ENCODE measurements at places on chromosomes 3 and 15.

GRCh38 chr3:117910820-117911521 is 1123.7 kb downstream of the IGSF11 start:
- DNase-seq, result no peak

DNA sequence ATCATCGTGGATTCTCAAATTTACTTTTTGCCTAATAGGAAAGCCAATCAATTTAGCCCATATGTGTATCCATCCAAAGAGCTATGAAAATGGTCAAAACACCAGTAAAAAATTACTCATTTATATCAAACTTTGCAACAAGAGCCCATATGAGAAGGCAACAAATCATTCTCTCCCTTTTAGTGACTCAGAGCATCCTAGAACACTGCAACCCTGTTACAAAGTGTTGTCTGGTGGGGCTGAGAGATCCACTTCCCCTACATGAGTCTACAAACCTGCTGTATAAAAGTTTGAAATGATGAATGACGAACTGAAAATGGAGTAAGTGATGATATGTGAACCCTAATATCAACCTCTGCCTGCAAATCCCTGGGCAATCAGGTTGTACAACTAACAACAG is 23.3 kb downstream of the PDZRN3 start:
- no peak for DNase-seq

DNA sequence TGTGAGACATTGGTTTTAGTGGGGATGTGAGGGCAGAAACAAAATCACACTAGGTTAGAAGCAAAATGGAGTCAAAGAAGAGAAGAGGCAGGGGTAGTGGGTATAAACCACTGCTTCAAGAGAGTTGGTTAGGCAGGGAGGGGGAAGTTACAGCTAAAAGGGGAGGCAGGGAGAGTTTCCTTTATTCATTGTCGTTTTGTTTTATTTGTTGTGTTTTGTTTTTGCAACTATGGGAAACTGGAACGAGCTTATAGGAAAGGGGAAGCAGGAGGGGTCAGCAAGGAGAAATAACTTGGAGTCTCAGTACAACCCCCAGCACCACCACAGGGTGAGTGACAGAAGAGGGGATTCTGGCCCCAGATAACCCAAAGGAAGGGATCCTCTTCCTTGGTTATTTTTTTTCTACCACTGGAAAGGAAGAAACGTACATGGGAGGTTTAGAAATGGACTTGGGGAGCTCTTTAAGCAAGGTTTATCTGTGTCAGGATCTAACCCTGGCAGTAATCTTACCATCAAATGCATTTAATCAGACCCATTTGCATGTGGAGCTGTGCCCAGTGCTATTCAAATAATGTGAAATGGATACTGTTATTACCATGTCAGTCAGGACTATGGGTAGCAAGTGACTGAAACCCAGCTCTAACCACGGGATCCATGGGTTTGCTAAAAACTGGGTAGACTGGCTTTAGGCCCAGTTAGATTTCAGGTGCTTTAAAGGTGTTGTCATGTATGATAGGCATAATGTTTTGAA is 68.7 kb downstream of the CCNL1 start:
- no peak for DNase-seq

- no peak for DNase-seq
Observed at GRCh38 chr15:60128000-60128376, 123.9 kb downstream of the FOXB1 start.

DNA sequence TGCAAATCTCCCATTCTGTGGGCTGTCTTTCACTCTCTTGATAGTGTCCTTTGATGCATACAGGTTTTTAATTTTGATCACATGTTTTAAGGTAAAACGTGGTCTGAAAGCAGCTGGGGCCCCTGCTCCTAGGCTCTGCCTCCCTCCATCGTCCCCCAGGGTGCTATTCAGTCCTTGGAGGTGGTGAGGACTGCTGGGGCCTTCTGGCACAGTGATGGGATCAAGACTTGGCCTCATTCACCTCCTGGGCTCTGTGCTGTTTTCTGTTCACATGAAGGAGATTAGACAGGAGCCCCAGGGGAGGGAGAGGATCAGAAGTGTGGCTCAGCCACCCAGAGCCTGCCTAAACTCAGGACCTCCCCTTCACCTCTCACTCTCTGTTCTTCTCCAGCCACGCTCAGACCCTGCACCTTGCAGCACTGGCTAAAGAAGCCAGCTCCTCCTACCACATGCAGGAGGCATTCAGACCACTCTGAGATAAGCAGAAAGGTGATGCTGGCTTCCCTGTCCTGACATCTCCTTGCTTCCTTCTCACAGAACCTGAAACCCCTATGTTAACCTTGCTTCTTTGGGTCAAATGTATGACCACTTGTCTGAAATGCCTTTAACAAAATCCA is 43.9 kb downstream of the PAQR5 start:
- no peak for DNase-seq

GRCh38 chr3:45958321-45958791 is 15.1 kb downstream of the CXCR6 start:
- no peak for DNase-seq

- no peak for DNase-seq
Observed at GRCh38 chr3:101223016-101223415, 97.4 kb downstream of the IMPG2 start.

DNA sequence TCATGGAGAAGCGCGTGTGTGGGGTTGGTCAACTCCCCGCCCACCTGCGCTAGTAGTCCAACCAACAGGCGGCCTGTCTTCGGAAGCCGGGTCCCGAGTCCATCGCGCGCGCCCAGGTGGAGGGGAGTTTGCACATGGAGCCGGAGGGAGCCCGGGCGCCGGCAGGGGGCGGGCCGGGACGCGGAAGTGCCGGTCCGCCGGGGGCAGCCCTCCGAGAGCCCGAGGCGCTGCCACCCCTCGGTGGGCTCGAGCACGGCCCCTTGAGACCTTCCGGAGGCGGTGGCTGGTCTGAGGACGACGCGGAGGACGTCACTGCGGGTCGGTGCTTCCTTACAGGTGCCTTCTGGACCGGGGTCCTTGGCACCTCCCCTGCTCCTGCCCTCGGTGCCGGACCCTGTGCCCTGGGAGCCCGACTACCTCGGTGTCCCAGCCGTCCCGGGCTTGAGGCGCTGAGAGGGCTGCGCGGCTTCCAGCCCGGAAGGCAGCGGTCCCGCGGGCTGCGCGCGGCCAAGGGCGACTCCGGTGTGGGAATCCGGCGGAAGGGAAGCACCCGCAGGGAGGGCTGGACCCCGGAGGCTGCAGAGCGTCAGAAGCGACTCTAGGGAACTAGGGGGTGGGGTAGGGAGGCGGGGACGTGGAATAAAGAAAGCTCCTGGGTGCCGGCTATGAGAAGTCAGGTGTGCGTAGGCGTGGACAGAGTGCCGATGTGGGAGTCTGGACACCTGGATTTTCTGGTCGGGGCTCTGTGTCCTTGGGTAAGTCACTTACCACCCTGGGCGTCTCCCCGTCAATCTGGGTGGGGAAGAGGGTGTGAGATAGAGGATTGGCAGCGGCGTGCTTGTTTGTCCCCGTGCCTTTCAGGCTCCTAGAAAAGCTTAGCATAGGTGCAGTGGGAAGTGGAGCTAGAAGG is 212.3 kb downstream of the FGF12 start:
- no peak for DNase-seq

DNA sequence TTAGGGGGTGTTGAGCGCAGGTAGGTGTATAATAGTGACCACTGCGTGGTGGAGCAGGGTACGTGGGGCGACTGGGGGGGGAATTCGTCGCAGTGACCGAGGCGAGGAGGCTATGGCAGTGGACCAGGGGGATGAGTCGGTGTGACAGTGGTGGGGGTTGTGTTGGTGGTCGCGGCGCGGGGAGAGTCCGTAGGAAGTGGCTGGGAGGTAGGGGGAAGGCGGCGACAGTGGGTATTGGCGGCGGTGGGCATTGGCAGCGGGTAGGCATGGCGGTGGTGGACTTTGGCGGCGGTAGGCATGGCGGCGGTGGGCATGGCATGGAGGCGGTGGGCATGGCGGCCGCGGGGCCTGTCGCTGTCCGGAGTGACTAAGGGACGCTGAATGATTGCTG is 739 bp downstream of the SNRPN start:
- DNase-seq, result no peak

DNA sequence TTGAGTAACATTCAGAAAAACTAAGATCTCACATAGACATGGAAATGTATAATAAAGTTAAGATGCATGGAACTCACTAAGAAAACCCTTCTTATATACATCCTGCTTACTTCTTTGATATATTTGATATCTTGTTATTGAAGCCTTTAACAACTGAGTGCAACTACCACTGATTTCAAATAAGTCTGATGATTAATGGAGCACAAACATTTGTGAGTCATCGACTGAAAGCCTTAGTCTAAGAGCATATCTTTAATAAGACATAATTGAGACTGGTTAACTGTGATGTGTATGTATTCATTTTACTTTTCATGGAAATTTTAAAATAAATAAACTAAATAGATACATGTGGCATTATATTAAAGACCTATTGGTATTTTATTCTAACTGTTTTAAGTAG is 740.5 kb downstream of the EPHA3 start:
- DNase-seq, result no peak

DNA sequence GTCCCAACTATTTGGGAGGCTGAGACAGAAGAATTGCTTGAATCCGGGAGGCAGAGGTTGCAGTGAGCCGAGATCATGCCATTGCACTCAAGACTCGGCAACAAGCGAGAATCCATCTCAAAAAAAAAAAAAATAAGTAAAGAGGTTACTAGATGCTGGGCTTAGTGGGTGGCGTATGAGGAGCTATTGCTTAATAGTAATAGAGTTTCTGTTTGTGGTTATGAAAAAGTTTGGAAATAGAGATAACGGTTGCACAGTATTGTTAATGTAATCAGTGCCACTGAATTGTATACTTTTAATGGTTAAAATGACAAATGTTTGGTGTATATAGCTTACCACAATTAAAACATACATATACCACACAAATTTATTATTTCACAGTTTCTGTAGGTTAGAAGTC is 14.7 kb upstream of the HHATL start:
- no peak for DNase-seq

DNA sequence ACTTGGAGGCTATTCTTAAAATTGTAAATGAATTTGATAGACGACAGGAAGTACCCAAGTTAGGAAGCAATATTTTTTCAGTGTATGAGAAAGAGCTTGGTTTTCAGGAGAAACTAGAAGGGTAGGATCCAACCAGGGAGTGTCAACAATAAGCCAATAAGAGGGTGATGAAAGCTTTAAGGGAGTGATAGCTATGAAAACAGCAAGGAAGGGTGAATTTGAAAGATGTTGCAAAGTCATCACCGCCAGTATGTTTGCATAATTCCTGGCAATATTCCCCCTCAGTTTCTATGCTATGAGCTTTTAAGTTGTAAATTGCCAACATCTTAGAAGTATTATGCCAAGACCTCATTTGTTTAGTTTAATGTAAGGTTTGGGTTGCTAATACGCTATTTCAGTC is 11.8 kb upstream of the CSTA start:
- no peak for DNase-seq

DNA sequence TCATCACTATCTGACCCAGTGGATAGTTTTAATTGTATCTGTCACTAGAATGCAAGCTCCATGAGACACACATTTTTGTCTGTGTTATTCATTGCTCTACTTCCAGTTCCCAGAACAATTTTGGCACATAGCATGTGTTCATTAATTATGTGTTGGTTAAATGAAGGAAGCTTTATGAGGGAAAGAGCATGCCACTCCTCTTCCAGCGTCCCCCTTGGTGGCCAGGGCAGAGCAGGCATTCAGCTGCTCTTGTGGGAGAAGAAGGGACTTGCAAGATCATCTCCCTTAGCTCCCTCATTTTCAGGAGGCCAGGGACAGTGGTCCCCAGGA is 489 bp upstream of the GALNT15 start:
- no peak for DNase-seq

DNA sequence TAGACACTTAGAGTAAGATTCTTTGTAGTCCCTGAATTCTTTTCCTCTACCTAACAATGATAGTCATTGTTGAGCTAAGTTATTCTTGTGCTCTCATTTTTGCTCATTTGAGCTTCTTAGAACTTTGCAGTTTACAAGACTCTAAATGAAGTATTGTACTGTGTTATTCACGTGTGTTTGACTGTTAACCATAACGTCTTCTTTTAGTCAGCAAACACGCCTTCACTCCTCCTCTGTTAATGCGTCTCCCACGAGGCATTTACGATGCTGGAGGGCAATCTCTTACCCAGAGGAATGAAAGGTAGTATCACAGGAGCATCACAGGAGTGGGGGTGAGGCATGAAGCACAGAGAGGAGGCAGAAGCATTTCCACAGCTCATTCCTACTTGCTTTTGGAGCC is 14.8 kb upstream of the P2RY14 start:
- no peak for DNase-seq

GRCh38 chr3:54243056-54243931 is 120.9 kb downstream of the CACNA2D3 start:
- DNase-seq, result no peak

DNA sequence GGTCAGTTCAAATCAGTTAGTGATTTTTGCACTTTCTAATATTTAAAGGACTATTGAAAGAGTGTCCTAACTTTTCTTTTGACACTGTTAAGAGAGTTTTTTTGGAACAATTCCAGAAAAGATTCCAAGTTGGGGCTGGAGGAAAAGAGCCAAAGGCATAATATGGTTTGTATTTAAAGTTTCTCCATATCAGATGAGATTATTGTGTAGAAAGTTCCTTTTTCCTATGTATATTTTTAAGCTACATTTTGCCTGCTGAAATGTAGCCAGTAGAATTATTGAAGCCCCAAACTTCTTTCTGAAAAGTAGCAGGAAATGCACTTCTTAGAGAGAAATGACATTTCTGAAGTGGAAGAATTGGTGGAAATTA is 136.5 kb upstream of the TSC22D2 start:
- no peak for DNase-seq

- no peak for DNase-seq
Observed at GRCh38 chr15:48720646-48721045, 75.1 kb upstream of the FBN1 start.

- DNase-seq, result no peak
Observed at GRCh38 chr15:82894971-82895520, 57.5 kb downstream of the HOMER2 start.

- no peak for DNase-seq
Observed at GRCh38 chr3:71110385-71111222, 472.9 kb downstream of the FOXP1 start.

DNA sequence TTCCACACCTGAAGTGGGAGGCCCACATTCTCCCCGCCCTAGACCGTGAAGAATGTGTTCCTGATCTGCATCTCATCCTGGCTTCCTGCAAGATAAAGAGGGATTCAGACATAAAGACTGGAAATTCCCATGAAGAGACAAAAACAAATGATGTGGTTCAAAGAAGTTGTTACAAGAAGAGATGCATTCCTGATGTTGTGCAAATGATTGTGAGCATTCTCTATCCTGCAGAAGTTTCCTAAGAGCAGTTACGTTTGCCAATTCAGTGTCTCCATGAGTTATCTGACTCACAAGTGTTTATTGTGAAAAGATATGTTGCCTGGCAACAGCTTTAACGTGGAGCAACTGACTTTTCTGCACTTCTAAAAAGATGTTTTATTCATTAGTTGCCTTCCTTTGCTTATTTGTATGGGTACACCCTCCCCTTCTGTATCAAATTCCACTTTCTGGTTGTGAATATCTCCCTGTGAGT is 107.8 kb downstream of the ZIC4 start:
- no peak for DNase-seq
